ENCODE measurements at places on chromosomes 11 and 22.

GRCh38 chr11:1548221-1549070 lies 23.6 kb downstream of the DUSP8 start:
- DNase-seq = no peak

DNA sequence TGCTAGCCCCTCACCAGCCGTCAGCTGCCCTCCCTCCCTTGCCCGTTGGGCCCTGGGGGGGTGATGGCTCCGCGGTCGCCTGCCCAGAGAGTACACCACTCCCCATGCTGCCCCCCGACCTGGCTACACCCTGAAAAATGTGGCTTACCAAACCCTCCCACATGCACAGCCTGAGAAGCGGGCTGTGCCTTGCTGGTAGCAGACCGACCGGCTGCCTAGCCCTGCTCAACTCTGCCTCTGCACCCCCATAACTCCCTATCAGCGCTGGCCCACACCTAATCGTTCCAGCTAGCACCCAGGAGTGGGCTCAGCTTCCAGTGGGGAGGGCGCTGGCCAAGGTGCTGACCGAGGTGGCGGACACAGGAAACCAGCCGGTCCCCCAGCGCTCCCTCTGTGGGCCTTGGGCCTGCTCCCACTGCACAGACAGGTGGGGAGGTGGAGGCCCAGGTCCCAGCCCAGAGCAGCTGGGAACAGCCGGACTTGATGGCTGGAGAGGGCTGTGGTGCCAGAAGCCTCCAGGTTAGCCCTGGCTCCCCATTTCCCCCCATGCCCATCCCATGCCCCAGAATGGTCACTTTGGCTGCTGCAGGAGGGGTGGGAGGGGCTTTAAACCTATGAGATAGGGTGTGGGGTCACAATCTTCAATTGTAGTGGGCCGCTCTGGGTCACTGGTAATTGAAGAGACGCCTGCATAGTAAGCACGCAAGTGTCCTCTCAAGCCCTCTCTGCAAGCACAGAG lies 32.1 kb upstream of the PRODH start:
- DNase-seq = no peak

GRCh38 chr11:130390071-130390758 lies 38.2 kb downstream of the ADAMTS8 start:
- no peak for DNase-seq

GRCh38 chr11:36026315-36026968 lies 82.6 kb downstream of the LDLRAD3 start:
- no peak for DNase-seq

DNA sequence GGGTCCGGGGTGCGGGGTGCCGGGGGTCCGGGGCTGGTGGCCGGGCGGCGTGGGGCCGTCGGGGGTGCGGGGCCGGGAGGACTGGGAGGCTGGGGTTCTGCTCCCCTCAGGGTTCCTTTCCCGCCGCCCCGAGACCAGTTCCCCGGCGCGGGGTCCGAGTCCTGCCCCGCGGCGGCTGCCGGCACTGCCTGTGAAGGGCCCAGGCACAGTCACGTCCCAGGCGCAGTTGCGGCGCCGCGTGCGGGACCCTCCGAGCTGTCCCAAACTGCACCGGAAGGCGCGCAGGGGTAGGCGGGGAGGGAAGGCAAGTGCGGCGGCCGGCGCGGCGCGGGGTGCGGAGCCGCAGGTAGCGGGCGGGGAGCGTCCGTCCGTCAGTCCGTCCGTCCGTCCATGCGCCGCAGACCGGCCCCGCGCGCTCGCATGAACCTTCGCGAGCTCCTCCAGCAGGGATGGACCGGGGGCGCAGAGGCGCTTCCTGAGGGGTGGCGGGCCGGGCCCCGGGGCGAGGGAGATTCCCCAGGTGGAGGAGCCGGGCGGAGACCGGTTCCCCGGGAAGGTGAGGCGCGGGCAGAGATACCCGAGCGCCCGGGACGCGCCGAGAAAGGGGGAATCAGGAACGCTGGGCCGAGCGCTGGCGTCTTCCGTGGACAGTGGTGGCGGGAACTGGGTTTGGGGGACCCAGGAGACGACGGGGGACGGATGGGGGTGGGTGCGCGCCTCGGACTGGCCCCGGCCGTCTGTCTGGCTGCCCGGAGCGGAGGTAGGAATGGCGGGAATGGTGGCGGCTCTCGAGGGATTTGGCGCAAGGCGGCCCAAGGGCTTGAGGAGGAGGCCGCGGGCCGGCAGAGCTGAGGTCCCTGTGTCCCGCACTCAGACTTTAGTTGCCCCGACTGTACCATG lies 3.1 kb upstream of the ADORA2A start:
- no peak for DNase-seq

- no peak for DNase-seq
These were observed 1.4 kb upstream of the OR8B8 start for GRCh38 chr11:124446916-124447315.

DNA sequence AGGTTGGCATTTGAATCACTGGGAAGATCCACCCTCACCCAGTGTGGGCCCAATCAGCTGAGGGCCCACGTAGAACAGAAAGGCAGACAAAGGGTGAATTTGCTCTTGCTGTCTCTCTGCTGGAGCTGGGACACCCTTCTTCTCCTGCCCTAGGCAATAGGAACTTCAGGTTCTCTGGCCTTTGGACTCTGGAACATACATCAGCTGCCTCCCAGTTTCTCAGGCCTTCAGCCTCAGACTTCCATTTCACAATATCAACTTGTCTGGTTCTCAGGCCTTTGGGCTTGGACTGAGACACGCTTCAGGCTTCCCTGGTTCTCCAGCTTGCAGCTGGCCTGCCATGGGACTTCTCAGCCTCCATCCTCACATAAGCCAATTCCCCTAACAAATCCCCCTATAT lies 14.7 kb upstream of the ASRGL1 start:
- no peak for DNase-seq

GRCh38 chr11:96101146-96101545 lies 177.2 kb upstream of the MTMR2 start:
- no peak for DNase-seq

- DNase-seq = no peak
These were observed 7.7 kb downstream of the LPXN start for GRCh38 chr11:58567889-58568512.

GRCh38 chr11:105577641-105578040 lies 32.2 kb upstream of the GRIA4 start:
- no peak for DNase-seq

GRCh38 chr11:8807544-8808225 lies 103.3 kb upstream of the AKIP1 start:
- DNase-seq = peak; percentile 68

- DNase-seq = no peak
These were observed 906 bp downstream of the CCDC90B start for GRCh38 chr11:83285151-83285770.

DNA sequence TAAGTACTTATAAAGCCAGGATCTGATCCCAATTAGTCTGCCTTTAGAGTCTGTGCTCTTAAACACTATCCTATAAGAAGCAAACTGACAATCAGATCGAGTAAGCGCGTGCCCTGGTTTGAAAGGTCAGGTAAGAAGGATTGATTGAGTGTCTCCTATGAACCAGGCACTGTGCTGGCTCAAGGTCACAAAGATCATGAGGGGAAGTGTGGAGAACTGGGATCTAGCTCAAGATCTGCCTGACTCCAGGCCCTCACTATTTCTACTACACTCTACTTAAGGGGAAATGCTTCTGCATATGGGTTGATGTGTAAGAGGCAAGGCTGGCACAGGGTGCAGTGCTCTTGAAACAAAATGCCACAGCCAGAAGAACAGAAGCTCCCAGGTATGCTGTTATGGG lies 77.0 kb downstream of the ME3 start:
- no peak for DNase-seq

- DNase-seq = no peak
These were observed 66.7 kb downstream of the HSD17B12 start for GRCh38 chr11:43747130-43747802.

DNA sequence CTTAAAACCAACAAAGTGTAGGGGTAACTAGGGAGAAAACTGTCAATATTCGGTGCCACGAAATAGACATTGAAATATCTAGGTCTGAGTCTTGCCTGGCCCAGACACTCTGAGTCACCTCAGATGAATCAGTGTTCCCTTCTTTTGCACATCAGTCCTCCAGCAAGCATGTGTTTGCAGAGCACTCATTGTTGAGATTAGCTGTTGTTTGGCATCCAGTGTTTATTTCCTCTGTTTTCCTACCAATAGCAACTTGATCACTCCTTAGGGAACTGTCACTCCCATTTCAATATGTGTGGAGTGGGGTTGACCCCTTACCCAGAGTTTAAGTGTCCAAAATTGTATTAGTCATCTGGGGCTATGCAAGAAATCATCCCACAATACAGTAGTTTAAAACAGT lies 4.7 kb upstream of the ASCC2 start:
- DNase-seq = peak; percentile 75

DNA sequence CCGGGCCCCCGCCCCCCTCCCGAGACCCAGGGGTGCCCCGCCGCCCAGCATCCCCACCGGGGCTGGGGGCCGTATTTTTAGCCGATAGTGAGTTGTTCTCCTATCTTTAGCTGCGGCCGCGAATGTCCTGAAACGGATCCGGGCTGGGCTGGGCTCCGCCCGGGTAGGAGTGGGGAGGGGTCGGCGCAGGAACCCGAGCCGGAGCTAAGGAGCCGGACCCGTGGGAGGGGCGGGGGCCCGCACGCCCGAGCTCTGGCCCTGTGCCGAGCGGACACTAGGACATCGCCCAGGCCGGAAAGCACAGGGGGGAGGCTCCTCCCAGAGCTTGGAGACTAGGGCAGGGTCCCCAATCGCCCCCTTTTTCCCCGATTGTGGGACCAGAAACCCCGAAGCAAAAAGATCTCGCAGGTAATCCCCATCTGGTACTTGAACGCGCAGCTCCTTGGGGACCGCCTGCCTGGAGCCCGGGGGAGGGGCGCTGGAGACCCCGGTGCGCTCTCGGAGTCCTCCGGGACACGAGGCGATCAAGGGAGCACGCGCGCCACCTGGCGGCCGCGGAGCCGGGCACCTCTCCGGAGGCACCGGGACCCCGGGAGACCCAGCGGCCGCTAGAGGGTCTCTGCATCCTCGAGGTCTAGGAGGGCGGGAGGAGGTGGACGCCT lies 669 bp downstream of the CDC42EP2 start:
- no peak for DNase-seq
